ENCODE measurements at places on chromosomes 13 and 19.

DNA sequence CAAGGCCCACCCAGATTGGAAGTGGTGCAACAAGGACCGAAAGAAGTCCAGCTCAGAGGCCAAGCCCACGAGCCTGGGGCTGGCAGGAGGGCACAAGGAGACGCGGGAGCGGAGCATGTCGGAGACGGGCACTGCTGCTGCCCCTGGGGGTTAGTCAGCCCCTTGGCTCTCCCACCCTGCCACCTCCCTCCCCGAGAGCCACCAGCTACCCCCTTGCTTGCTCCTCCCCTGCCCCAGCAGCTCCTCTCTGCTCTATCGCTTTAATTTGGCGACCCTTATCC, 14.2 kb upstream of the PRR19 start:
- no peak for DNase-seq

GRCh38 chr13:87147076-87147475, 524.1 kb upstream of the SLITRK5 start:
- no peak for DNase-seq

GRCh38 chr19:48102870-48103751, 7.5 kb downstream of the PLA2G4C start:
- peak; percentile 12 for DNase-seq

- DNase-seq = peak; percentile 6
Measured at GRCh38 chr19:38684078-38684861, 36.8 kb downstream of the ACTN4 start.

DNA sequence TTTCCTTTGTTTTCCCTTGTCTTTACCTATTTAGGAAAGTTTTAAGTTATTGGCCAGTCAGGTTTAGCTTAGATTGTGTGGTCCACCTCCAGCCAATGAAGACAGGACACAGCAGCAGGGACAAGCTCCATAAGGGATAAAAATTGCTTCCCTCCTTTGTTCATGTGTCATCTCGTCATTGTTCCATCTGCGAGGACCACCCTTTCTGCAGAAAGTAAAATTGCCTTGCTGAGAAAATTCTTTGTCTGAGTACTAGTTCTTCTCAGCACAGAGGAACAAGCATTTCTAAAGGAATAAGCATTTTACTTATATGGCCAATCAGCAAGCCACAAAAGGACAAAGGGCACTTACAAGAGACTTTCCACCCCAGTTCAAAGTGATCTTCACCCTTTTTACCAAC, 11.4 kb downstream of the ZNF560 start:
- DNase-seq = no peak

GRCh38 chr13:83716121-83716520, 166.2 kb downstream of the SLITRK1 start:
- DNase-seq = no peak

DNA sequence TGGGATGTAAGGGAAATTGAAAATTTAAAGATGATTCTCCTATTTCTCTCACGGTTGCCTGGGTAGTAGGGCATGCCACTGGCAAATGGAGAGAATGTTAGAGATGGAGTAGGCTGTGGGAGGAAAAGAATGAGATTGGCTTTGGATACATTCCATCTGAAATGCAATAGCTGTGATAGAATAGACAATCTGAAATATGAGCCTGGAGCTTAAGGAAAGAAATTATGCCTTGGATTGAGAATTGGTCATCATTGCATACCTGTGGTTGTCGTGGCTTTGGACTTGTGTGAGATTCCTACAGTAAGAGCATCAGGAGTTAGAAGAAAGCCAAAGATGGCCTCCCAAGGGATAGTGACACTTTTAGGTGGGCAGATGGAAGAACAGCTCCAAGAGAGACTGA, 305.1 kb upstream of the SLC10A2 start:
- no peak for DNase-seq

DNA sequence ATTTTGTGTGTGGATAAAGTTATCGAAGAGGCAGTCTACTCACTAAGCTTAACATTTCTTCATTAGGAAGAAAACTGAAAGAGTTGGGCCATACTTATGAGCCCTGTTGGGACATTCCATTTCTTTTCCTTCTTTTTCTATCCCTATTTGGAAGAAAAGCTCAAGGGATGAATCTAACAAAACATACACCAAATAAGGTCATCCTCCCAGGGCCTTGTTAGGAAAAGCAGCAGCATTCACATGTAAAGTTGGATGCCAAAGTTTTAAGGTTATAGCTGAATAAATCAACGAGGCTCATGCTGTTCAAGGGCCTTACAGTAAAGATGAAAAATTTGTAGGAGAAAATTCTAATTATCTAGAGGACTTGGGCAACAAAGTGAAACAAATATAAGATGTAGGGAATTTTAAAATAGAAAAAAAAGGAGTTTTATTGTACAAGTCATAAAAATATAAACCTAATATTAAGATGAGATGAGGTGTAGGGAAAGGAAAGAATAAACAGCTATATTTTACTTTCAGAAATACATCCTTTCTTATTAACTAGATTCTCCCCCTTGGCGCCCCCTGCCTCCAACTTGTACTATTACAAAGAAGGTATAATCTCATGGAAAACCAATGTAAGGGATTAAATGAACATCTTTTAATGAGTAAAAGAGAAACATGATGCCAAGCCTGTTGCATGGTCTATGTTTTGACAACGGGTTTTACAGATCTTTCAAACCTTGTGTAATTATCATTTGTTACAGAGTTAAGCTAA, 160.4 kb downstream of the PCDH20 start:
- DNase-seq = peak; percentile 9

DNA sequence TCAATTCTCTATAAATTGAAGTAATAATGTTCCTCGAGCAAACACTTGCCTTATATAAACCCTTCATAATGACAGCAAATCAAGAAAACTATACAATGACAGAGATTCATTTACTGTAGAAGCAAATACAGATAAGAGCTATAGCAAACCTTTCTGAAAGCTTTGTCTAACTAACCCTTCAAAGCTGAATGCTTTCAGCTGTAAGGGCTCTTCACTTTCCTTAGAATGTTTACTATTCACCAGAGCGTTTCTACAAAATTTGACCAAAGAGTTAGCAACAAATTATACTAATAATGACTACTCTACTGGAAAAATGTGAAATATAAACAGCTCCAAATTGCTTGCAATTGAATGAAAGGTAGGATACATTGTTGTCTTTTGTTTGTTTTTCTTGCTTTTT, 218.1 kb downstream of the SLITRK5 start:
- DNase-seq = no peak

- no peak for DNase-seq
Measured at GRCh38 chr13:19183676-19184075, 2.1 kb upstream of the TUBA3C start.

DNA sequence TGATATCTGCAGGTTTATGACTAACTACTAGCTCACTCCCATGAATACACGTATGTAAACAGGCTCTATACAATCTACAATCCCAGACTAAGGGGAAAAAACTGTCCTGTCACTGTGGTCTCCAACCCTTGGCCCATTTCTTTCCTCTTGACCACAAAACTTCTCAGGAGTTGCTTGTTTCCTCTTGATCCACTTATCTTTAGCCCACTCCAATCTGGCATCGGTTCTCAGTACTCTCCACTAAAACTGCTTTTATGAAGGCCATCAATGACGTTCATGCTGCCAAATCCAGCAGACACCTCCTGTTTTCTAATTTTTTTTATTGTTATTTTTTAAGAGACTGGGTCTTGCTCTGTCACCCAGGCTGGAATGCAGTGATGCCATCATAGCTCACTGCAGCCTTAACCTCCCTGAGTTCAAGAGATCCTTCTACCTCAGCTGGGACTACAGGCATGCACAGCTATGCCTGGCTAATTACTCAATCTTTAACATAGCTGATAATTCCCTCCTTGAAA, 31.9 kb upstream of the USPL1 start:
- no peak for DNase-seq

DNA sequence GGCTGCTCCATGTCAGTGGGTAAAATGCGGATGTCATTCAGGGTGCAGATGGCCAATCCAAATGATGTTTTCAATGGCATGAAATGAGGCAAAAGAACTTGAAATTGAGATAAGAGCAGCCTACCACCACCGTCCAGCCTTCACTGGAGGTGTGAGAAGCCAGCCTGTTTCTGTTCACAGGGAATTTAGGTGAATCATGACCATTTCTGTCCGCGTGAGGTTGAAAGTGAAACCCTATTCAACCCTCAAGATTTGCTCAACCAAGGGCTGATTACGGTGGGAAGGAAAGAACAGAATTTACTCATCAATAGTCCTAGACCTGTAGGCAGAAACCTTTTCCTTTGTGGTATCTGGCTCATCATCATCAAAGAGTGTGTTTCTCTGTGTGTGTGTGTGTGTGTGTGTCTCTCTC, 370.7 kb downstream of the COG6 start:
- no peak for DNase-seq

DNA sequence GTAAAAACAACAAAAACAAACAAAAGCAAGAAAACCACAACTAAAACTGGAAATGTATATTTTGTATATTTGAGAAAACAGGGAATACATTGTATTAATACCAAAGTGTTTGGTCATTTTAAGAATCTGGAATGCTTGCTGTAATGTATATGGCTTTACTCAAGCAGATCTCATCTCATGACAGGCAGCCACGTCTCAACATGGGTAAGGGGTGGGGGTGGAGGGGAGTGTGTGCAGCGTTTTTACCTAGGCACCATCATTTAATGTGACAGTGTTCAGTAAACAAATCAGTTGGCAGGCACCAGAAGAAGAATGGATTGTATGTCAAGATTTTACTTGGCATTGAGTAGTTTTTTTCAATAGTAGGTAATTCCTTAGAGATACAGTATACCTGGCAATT, 17.1 kb downstream of the KLF5 start:
- DNase-seq = no peak

GRCh38 chr19:41552558-41552957, 23.4 kb upstream of the CEACAM21 start:
- DNase-seq = no peak

DNA sequence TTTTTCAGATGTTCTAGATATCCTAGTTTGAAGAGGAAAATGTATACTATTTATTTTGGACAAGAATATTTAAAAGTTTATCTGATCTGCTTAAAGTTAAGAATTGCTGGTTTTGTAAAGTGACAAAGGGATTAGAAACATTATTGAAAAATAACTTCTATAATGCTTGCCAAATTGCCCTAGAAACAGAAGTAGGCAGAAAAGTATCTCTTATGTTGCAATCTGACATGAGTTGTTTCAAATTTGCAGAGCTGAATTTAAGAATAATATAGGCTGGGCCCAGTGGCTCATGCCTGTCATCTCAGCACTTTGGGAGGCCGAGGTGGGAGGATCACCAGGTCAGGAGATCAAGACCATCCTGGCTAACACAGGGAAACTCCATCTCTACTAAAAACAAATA, 777.1 kb downstream of the LIG4 start:
- no peak for DNase-seq

DNA sequence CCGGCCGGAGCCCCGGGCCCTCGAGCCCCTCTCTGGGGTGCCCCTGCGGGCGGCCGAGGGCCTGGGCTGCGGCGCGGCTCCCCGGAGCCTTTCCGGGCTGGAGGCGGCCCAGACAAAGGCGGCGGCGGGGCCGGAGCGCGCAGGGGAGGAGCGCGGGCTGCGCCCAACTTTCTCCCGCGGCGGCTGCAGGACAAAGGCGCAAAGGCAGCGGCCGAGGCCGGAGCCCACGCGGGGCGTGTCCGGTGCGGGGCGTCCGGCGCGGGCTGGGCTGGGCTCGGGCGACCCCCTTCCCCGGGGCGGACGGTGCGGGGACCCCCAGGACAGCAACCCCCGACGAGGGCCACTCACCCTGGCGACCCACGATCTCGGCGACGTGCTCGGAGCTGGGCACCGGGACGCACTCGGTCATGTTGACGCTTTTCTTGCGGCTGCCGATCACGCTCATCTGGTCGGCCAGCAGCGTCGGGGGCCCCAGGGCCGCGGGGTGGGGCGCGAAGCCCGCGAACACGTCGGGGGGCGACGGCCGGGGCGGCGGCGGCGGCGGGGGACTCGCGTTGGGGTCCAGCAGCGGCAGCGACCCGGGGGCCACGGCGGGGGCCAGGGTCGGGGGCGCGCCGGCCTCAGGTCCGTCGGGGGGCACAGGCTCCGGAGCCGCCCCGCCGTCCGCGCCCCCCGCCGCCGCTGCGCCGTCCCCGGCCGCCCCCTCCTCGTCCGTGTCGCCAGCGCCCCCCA, 843 bp downstream of the MEX3D start:
- DNase-seq = no peak

GRCh38 chr13:112983428-112984196, 14.6 kb downstream of the MCF2L start:
- no peak for DNase-seq

GRCh38 chr13:97141564-97142005, 80.5 kb upstream of the MBNL2 start:
- DNase-seq = no peak

- DNase-seq = no peak
Measured at GRCh38 chr19:31819837-31820236, 470.6 kb upstream of the TSHZ3 start.

GRCh38 chr13:97224544-97225300, 2.6 kb downstream of the MBNL2 start:
- no peak for DNase-seq

DNA sequence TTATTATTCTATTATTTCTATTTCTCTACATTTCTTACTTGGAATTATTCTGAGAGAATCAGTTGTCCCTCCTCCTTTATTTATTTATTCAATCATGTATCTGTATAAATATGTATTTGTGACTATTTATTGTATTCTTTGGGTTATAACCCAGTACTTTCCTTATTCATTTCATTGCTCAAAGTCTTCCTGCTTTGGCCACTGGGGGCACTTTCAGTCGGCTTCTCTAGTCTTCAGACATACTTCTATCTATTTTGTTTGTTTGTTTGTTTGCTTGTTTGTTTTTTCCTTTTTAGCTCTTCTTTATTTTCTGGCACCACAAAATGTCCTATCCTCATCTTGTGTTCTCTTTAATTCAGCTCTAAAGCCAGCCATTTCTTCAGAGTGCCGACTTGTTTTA, 260.4 kb downstream of the NALCN start:
- DNase-seq = peak; percentile 6

DNA sequence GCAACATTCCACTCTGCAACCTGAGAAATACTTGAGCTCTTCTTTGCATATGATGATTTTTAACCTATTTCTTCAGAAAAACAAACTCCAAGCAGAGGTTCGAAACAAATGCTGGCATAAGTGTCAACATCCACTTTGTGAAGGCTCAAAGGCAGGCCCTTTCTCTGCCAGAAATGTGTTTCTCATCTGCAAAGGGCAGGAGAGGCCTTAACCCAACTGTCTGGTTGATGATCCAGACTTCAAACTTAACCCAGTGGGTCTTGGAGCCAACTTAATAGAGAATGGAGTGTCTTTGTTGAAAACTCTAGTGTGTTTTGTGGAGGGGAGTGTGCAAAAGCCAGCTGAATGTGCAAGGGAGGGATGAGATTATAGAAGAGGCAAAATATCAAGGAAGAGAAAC, 28.3 kb upstream of the ZNF507 start:
- DNase-seq = no peak

GRCh38 chr13:42686165-42686564, 95.2 kb upstream of the FAM216B start:
- no peak for DNase-seq

DNA sequence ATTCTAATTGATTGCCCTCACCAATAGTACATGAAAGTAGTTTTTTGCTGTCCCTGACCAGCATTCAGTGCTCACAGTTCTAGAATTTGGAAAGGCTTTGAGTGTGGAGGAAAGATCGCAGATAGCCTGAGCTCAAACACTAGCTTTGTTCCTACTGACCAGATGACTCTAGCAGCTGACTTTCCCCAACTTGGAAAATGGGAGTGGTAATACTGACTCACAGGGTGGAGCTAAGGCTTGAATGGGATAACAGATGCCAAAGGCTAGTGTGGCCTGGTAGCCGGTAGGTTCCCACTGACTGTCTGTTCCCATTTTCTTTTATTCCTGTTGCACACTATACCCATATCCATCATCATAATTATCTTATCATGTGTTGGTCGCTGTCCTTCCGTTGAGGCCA, 3.7 kb downstream of the ZSCAN22 start:
- no peak for DNase-seq

All from AML-193 (cell line).